Hematopoietic multipotent progenitor cell treated with erythropoietin and hydrocortisone succinate and interleukin-3 and kit ligand, for 8 days (in vitro differentiated cells): ENCODE measurements at places on chromosomes 3 and 15.

DNA sequence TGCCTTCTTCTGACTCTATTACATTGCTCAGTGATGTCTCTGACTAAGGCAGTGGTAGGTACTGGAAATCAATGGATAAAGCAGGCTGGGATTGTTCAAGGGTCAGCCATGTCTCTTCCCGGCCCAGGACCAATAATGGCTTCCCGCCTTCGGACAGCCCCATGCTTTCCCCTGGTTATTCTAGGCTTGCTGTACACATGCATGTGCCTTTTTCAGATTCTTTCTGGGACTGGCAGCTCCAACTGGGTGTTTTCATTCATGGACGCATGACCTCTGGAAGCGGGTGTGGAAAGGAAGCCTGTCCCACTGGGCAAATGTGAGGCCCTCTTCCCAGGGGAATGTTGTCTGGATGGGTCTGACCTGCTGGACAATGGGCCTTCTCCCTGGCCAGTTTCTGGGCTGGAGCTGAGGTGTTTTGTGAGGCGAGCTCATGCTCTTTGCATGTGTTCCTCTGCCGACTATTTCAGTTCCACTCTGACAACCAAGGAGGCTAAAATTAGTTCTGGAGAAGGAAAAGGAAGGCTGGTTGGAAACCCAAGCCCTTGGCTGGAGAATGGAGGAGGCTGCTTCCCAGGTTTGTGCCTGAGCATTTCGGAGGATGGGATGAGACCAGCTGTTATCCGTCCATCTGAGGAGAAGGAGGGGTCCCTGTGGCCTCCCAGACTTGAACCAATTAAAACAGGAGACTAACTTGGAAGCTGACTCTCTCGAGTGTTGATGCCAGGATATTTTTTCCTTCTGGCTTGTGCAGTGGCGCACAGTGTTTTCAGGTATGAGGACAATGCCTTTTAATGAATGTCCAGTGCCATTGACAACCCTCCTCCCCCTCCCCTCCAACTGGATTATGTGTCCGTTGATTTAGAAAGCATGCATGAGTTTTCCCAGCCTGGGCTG is 6.9 kb downstream of the ACVR2B start:
- no peak for DNase-seq

GRCh38 chr3:156449710-156450574 is 105.0 kb downstream of the SSR3 start:
- peak; percentile 16 for DNase-seq

DNA sequence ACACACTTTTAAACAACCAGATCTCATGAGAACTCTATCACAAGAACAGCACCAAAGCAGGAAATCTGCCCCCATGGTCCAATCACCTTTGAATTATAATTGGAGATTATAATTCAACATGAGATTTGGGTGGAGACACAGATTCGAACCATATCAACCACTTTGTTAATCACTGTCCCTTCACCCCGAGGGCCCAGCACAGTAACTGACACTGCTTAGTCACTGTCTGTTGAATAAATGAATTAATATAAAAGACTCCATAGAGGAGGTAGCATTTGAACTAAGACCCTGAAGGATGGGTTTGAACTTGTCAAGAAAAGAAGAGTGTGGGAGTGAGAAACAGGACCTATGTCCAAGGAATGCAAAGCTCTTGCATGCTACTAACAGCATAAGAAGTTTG is 276.4 kb downstream of the SHOX2 start:
- no peak for DNase-seq

DNA sequence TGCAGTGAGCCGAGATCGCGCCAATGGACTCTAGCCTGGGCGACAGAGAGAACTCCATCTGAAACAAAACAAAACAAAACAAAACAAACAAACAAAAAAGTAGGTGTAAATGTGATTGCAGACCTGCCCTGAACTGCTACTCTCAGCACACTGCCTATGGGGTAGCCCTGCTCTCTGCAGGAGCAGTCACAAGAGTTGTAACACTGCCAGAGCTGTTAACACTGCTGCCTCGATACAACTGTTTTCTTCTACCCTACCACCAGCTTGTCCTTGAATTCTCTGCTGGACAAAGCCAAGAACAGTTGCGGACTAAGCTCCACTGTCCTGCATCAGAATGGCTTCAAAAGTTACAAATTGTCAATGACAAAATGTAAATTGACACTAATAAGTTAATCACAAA is 89.3 kb downstream of the ALCAM start:
- DNase-seq: no peak

GRCh38 chr3:107555359-107555758 is 32.6 kb downstream of the BBX start:
- no peak for DNase-seq

GRCh38 chr3:4493941-4494894 is 1.1 kb downstream of the ITPR1 start:
- DNase-seq: no peak

GRCh38 chr3:65230261-65231139 is 542.7 kb upstream of the ADAMTS9 start:
- no peak for DNase-seq

DNA sequence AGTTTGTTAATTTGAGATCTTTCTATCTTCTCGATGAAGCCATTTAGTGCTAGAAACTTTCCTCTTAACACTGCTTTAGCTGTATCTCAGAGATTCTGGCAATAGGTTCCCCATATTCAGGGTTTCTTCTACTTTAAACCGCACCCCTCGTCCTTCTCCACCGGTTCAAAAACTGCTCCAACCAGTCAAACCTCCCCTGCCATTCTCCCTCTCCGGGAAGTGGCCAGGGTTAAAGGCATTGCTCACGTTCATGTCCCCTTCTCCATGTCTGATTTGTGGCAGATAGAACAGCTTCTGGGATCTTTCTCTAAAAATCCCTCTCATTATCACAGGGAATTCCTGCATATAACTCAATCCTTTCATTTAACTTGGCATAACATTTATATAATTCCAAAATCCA is 14.4 kb downstream of the ALDH1L1 start:
- DNase-seq: no peak

DNA sequence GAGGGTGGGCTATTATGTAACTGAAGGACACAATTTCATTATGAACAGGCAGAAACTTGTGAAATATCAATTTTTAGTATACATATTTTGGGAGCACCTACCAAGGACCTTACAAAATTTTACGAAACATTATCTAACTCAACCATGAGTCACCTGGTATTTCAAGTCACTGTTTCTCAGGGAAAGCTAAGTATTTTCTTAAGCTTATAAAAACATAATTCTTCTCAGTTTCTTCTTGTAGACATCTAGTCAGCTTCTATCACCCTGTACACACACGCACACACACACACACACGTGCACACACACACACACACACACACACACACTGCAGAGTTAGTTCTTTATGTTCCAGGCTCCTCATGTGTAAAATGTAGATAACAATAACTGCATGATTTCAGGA is 658.3 kb downstream of the TUSC7 start:
- DNase-seq: no peak

GRCh38 chr15:81293728-81294515 is 30.0 kb downstream of the STARD5 start:
- no peak for DNase-seq

- DNase-seq: no peak
Observed at GRCh38 chr15:37252530-37252929, 152.2 kb upstream of the MEIS2 start.

DNA sequence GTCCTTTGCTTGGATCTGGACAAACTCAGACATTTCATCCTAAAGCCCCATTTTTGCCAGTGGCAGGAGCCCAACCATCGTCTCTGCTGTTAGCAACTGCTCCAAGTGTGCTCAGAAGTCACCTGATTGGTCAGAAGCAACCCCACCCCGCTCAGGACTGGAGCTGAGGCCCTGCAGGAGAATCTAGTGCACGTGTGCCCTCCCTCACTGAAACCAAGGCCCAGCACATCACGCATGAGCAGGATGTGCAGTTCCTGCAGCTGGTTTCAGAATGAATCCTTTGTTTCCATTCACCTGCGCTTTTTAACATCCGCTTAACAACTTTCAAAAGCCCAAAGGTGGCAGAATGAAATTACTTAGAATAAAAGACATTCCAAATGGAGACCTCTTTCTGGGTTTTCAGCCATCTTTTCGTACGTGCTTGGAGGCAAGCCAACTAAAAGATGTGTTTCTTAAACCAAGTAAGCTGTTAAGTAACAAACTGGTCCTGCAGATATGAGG is 81.2 kb downstream of the SRGAP3 start:
- no peak for DNase-seq

- peak; percentile 17 for DNase-seq
Observed at GRCh38 chr15:78790027-78790426, 21.2 kb downstream of the ADAMTS7 start.

DNA sequence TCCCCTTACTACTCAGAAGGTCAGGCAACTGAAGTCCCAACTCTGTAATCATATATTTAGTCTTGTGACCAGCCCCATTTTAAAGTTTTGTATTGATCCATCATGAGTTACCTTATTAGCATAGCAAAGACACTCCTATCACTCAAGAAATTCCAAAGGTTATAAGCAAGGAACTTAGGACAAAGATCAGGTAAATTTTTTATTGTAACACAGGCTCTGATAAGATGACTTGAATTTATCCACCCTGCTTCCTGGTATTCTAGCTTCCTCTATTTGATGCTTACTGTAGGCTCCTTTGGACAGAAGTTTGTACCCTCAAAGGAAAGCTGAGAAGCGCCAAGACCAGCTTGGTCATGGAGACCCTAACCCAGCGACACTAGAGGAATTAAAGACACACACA is 8.2 kb upstream of the NDN start:
- no peak for DNase-seq

DNA sequence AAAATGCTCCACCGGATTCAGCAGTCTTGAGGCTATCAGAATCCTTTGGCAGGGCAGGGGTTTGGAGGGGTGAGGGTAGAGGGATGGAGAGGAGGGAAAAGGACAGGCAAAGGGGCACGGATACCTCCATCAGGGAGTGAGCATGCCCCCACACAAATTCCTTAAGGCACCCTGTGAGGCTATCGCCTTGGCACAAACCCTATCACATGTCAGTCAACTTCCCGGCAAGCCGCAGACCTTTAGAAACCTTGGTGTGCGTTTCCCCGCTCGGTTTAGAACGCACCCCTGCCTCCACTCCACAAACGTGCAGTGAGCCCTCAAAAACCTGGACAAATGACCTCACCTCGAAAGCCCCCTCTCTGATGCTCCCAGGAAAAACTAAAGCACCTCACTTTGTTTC is 422 bp upstream of the SETMAR start:
- no peak for DNase-seq

DNA sequence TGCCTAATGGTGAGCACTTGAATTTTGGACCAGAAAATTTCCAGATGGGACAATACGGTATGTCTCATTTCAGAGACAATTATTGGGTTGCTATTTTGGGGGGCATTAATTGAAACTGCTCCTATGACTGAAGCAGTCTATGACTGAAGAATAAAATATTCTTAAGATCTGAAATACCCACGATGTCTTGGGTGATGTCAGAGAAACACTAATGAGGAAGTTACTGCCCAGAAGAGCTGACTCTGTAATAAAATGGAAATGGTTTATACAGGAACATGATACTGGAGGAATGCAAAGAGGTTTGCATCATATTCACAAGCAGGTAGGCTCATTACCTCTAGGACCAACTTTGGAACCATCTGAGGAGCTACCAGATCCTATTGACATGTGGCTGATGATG is 68.7 kb downstream of the IL12A start:
- DNase-seq: no peak

GRCh38 chr3:52433328-52433995 is 11.4 kb downstream of the SEMA3G start:
- no peak for DNase-seq

GRCh38 chr3:72733676-72734075 is 114.6 kb downstream of the SHQ1 start:
- DNase-seq: no peak

DNA sequence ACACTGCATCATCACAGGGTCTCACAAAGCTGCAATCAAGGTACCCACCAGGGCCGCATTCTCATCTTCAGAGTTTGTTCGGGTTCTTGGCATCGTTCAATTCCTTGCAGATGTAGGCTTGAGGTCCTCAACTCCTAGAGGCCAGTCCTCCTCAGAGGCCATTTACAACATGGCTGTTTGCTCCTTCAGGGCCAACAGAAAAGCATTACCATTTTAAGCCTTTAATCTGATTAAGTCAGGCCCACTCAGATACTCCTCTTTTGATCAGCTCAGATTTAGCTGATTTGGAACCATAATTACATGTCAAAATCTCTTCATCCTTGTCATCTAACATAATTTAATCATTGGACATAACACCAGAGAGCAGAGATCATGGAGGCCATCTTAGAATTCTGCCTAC is 55.4 kb downstream of the BFSP2 start:
- DNase-seq: no peak

- peak; percentile 38 for DNase-seq
Observed at GRCh38 chr3:43689766-43690399, 855 bp upstream of the ABHD5 start.

GRCh38 chr3:4825436-4826236 is 153.6 kb upstream of the BHLHE40 start:
- DNase-seq: peak; percentile 83

DNA sequence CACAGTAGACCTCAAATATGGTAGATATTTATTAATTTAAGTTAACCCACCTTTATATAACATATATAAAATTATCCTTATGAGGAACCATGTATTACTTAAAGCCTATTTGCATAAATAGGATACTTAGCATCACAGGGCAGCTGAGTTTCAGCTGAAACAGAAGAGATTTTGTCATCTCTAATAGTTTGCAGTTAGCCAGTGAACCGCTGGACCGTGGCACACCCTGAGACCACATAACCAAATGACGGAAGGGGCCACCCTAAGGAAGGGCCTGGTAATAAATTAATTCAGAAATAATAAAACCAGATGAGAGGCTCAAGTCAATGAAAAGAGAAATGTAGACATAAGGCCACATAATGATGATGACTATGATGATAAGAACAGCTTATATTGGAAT is 107.7 kb downstream of the MYO5A start:
- no peak for DNase-seq

DNA sequence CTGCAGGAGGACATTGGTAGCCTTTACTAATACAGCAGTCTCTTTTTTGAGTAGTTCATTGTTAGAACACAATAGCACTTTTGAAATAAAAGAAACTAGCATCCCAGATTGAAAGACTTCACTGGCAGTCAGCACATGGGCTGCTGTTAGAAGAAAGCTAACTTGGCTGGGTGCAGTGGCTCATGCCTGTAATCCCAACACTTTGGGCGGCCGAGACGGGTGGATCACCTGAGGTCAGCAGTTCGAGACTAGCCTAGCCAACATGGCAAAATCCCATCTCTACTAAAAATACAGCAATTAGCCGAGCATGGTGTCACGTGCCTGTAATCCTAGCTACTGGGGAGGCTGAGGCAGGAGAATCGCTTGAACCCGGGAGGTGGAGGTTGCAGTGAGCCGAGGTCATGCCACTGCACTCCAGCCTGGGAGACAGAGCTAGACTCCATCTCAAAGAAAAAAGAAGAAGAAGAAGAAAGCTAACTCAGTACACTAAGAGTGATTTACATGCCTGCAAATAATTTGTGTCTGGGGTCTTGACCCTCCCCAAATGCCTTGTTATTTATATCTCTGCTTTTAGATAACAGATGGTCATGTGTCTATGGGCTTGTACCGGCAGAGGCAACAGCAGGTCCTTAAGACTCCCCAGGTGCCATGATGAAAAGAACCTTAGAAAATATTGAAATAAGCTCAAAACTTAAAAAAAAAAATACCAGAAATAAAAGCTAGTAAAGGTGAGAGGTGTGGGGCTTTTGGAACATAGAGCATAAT is 9.7 kb downstream of the TPM1 start:
- DNase-seq: no peak

- DNase-seq: no peak
Observed at GRCh38 chr3:14289590-14290461, 111.2 kb downstream of the LSM3 start.
